ENCODE measurements at places on chromosomes 1 and 21.

DNA sequence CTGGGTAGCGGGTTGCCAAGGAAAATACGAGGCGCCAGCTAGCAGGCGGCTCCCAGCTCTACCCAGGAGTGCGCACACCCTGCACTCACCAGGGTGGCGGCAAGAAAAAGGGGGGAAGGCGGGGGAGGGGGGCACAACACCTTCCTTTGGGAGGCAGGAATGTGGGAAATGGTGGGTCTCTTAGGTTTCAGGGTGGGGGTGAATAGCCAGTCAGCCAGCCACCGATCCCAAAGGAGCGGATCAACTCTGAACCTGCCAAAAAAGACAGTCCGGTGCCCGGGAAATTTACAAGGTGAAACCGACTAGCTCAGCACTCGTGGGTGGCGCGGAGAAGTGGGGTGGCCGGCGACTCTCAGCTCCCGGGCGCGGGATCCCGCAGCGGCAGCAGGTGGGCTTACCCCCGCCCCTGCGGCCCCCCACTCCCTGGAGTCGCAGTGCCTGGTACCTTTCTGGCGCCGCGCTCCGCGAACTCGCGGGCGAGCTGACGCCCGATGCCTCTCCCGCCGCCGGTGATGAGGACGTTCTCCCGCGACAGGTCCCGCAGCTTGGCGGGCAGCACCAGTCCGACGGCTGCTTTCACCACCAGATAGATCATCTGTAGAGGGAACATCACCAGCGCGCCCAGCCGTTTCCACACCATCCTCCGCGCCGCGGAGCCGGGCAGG is 1.2 kb downstream of the DHRS3 start:
- DNase-seq = no peak

DNA sequence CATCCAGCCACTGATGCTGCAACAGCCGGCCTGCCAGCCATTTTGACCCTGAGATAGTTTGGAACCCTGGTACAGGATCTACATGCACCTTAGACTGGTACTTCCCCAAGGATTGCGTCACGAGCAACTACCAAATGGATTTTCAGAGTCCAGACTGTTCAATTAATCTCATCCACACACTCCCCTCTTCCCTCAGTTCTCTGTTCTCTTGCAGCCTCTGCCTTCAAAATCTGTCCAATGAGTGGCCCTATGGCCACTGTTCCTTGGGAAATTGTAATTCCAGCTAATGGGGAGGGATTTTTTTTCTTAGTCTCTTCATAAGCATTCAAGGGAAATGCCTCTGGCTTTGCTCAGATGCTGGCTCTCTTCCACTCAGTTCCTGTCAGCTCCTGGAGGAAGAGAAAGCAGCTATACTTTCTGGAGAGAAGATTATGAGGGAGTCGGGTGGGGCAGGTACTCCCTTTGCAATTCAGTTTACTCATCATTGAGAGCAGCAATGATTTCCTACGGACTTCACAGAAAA is 19.8 kb upstream of the UAP1 start:
- no peak for DNase-seq

- no peak for DNase-seq
Observed at GRCh38 chr1:244060686-244061085, 9.6 kb downstream of the ZBTB18 start.

GRCh38 chr1:38464071-38464661 is 395.4 kb downstream of the RRAGC start:
- DNase-seq = no peak

GRCh38 chr1:202315576-202316168 is 26.1 kb downstream of the UBE2T start:
- DNase-seq = peak; percentile 68

DNA sequence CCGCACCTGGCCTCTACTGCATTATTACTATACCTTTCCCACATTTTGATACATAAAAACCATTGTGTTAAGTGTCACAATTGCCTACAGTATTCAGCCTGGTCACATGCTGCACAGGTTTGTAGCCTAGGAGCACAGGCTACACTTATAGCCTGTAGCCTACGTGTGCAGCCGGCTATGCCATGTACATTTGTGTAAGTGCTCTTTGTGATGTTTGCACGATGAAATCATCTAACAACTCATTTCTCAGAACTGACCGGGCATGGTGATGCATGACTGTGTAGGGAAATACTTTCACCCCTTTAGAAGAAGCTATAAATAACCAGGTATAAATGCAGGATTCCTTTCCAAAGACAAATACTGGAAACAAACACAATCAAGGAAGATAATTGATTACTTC is 12.1 kb downstream of the ERG start:
- DNase-seq = no peak
